Ascending aorta (tissue), 2 donors: ENCODE measurements at places on chromosomes 7 and 10. TPM values are rescaled to one million over a fixed set of nuclear protein-coding genes. Genes with fewer than 3 reads are reported as not detected.

Gene VGF
- total RNA-seq = not detected

Gene SYNPO2L
- not detected for total RNA-seq

Gene ADRB1
- not detected for total RNA-seq

DNA sequence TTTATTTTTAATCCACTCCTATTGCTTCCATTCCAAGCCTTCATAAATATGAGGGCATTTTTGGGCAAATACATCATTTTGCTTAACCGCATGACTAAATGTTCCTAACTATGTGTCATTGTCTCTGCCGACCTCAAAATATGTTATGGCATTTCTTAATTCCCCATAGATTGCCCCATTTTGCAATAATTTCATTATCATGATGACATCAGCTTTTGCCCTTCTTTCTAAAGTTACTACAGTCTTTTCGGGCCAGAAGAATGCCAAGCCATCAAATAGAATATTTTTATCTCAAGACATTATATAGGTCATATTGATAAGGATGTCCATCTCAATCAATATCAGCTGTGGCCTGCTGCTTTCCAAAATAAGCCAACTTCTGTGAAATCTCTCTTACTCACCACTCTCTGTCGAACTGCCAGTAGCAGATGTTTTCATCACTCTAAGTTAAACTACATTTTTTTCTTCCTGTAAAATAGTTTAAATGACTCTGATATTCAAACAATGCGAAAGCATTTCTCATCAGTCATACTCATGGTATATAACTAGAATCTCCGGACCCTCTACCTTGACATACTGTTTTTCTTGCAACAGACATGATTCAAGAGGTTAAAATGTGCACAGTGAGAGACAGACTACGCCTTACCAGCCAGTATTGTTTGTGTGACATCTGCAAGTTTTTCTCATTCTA, 1254.6 kb upstream of the CELF2 start:
- no peaks in the 10 kb centered on the region for H3K27me3 ChIP-seq
- no peak overlapping the region for H3K4me3 ChIP-seq
- no peaks in the 10 kb centered on the region for H3K36me3 ChIP-seq
- no peak for DNase-seq
- no peaks in the 10 kb centered on the region for H3K4me1 ChIP-seq
- no peak overlapping the region for H3K27ac ChIP-seq

GRCh38 chr10:110852947-110853346, 18.8 kb upstream of the PDCD4 start:
- H3K4me3 ChIP-seq = no peak overlapping the region
- no peaks in the 10 kb centered on the region for H3K27me3 ChIP-seq
- no peak for DNase-seq
- H3K4me1 ChIP-seq = peaks cover 3% of the 10 kb centered on the region
- no peak overlapping the region for H3K27ac ChIP-seq

DNA sequence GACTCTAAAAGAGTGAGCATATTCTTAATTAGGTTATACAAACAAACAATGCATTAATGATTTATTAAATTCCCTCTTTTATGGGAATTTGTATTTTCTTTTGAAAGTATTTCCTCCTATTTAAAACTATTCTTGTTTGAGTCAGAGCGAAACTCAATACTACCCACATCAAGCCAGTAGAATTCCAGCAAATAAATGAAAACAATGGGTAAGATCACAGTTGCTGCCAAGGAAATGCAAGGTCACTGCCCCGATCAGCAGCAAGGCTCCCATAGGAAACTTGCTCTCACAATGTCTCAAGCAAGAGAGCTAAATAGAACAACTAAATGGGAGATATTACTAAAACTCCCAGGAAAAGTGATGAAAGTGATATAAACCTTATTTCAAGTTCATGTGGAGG, 206.3 kb downstream of the THSD7A start:
- no peak overlapping the region for H3K27ac ChIP-seq
- no peaks in the 10 kb centered on the region for H3K36me3 ChIP-seq
- H3K4me3 ChIP-seq = no peak overlapping the region
- no peaks in the 10 kb centered on the region for H3K27me3 ChIP-seq

GRCh38 chr10:73529089-73529832, 33.4 kb upstream of the PPP3CB start:
- H3K4me3 ChIP-seq = no peak overlapping the region
- H3K27me3 ChIP-seq = no peaks in the 10 kb centered on the region
- H3K27ac ChIP-seq = no peak overlapping the region
- no peaks in the 10 kb centered on the region for H3K4me1 ChIP-seq

GRCh38 chr7:88311675-88312036, 5.0 kb upstream of the STEAP4 start:
- DNase-seq = no peak
- no peaks in the 10 kb centered on the region for H3K4me1 ChIP-seq
- H3K27ac ChIP-seq = no peak overlapping the region
- H3K4me3 ChIP-seq = no peak overlapping the region

DNA sequence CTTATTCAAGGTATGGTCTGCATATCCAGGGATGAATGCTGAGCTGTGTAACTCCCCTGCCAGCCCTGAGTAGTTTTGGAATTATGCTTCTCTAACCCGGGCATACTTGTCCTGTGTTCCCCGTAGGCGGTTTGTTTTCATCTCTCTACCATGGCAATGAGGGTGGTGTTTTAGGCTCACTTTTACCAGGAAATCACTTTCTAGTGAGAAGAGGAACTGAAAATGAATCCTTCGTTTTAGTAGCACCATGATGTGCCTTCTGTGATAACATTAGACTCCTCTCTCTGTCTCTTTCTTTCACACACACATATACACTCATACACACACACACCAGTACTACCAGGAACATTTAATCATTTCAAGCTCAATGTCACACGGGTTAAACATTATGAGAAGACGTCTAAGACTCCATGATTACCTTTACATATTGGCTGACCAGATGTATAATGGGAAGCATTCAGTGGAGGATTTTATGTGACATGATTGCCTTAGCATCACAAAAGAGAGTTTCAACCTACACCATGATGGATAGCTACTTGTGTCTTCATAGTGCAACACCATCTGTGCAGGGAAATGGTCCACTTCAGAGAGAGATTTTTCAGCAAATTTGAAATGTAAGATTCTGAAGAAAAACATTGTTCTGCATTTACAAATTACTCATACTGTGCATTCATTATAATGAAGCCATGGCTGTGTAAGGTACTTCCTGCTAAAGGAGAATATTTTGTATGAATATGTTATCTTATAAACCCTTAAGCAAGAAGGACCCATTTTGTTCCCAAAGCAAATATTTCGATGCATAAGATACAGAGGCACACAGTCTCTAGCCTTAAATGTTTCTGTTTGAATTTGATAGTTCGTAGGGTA, 31.0 kb upstream of the PFKP start:
- no peak overlapping the region for H3K4me3 ChIP-seq
- H3K27me3 ChIP-seq = no peaks in the 10 kb centered on the region
- no peak for DNase-seq
- no peaks in the 10 kb centered on the region for H3K4me1 ChIP-seq

- no peaks in the 10 kb centered on the region for H3K4me1 ChIP-seq
- no peaks in the 10 kb centered on the region for H3K36me3 ChIP-seq
- no peak for DNase-seq
- no peak overlapping the region for H3K4me3 ChIP-seq
These were observed 25.6 kb downstream of the CDNF start for GRCh38 chr10:14812271-14812670.
